ENCODE measurements at places on chromosomes 7 and 10.

- DNase-seq: no peak
Measured at GRCh38 chr7:20228654-20229053, 11.5 kb upstream of the MACC1 start.

- no peak for DNase-seq
Measured at GRCh38 chr10:85983051-85983450, 383.5 kb downstream of the GRID1 start.

GRCh38 chr7:102992938-102993717 lies 80.3 kb downstream of the LRRC17 start:
- DNase-seq: no peak

DNA sequence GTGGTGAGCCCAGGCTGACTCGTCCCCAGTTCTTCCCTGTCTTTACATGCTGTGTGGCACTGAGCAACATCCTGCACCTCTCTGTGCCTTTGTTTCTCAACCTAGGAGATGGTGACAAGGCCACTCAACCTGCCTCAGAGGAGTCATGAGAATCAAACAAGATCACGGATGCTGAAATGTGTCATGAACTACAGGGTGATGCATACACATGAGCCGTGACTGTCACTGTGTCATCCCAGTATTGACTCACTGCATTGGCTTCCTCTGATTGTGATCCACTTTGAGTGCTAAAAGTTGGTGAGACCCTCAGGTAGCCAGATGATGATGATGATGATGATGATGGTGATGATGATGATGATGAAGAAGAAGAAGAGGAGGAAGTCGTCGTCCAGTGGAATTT lies 11.5 kb downstream of the C10orf71 start:
- no peak for DNase-seq

DNA sequence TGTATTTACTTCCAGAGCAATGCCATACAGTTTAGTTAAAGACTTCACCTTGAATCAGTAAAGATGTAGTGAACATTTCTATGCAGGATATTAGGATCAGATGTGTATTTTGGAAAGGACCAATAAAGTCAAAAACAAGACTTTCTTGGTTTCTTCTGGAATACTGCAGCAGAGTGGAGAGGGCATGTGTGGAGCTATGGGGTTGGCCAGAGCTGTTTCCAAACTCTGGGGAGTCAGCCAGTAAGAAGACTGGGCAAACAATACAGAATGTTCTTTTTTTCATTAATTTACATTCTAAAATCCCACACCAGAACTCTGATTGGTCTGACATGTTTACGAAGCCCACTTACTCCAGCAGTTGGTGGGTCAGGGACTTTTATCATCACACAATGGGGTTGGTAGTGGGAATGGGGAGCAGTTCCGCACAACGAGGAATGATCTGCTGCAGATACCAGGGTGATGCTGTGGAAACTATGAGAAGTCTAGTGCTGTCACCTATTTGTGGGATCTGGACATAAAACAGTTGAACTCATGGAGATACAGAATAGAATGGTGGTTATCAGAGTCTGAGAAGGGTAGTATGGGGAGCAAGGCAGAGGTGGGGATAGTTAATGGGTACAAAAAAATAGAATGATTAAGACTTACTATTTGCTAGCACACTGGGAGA lies 267.7 kb downstream of the MALRD1 start:
- DNase-seq: no peak

DNA sequence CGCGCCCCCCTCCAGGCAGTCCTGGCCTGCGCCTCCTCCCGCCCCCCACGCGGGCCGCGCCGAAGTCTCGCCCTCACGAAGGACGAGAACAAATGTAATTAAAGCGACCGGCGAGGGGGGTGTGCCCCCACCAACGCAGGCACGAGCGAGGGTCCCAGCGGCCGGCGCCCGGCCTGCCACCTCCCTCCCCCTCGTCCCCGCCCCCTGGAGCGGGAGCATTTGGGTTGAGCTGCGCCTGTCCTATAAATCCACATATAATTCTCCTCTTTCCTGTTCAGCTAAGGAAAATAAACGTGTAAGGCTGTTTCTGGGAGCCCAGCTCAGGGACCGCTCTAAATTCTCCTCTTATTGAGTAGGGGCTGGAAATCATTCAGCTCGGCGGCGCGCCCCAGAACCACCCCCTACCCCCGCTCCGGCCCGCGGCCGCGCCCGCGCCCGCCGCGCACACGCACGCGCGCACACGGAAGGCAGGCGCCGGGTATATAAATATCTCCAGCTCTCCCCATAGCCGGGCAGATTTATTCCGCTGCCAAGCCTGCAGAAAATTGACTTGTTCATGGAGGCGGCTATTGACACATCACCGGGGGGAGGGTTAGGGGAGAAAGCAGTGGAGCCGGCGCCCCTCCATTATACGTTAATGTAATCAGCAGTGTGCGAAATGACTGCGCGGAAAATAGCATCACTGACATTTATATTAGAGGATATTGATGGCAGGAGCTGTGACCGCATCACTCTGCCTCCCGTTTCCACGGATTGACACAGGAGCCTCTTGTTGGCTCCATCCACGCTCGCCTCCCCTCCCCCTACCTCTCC lies 61.6 kb upstream of the BTRC start:
- no peak for DNase-seq

DNA sequence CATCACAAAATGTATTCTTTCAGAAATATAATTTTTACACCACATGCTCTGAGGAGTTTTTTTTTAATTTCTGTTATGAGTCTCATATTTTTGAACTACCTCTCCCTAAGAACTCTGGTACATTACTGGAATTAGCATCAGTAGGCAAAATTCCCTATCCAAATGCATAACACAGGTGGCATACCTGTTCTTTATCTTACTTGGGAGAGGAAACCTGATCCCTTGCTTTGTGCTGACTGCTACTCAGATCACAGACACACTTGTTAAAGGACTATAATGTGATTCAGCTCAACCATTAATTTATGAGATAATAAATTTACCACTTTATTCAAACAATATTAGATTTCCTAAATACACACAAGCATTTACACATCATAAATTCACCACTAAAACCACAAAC lies 617.2 kb downstream of the GRM8 start:
- no peak for DNase-seq

DNA sequence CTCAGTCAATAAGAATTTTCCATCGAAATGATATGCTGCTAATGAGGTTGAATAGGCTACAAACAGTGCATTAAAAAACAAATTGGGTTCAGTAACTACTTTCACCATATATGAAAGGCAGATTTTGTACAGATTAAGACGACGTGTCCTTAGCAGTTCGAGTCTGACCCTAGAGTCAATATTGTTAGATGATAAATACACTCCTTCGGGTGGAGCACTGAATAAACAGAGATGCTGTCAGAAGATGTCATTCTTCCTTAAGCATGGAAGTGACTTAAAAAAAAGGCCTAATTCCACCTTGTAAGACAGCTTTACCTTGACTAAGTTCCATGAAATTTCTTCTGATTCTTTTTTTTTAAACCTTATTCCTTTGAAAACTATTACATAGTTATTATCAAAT lies 5.8 kb upstream of the AGR2 start:
- no peak for DNase-seq

DNA sequence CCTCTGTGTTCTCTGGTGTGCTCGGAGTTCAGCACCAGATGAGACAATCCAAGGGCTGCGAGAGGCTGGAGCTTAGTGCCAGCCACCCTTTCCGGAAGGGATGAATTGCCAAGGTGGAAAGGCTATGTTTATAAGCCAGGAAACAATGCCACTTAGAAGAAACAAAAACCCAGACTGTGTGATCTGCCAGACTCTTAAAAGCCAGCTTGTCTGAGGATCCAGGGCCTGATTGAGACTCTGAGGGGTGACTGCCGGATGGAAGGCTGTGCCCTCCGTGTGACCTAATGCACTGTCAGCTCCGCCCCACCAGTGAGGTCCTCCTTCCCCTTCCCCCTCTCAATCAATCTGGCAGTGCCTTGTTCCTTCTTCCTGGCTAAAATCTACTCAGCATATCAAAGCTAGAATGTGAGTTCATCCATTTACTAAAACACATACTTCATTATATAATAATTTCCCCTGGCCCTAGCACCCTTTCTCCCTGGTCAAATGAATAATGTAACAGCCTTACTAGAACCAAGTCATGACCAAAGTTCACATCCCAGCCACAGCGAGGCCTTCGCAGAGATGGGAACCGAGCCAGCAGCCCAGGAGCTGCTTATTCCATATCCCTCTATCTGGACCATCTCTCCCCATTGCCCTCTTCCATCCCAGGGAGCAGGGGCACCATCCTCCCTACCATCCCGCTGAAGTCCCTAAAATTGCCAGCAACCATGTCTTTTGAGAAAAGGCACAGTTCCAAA lies 25.5 kb downstream of the FAM107B start:
- DNase-seq: no peak

DNA sequence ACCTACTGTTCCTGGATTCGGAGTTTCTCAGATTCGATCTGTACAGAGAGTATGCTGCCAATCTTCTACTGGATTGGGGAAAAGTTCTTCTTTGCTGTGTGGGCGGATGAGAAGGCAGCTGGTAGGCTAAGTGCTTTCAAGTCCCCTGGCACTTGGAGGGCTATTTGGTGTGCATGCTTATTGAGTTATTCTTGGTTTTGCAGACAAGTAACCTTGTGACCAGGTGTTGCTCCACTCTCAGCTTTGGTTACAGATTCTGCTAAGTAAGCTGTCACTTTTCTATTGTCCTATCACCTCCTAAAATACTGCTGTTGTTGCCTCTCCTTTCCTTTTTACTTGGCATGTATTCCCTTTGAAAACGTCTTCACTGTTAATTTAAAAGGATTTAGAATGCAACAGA lies 1375.1 kb upstream of the LRRTM3 start:
- DNase-seq: no peak

DNA sequence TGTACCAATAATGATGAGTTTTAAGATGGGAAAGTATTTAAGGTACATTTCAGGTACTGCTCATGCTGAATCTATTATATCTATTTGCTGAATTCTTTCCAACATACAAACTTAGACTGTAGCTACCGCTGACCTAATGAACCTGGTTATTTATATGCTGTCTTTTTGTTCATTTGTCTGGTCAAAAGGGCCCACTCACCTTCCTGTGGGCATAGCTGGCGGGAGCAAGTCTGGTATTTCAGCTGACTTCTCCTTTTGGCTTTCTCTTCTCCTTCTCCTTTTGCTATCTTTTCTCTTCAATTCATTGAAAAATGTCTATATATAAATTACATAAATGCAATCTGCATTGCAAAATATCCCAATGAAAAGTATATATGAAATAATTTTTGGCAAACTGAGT lies 9.5 kb downstream of the PLXDC2 start:
- DNase-seq: no peak

GRCh38 chr7:87933953-87934698 lies at the start of gene ADAM22:
Gene ADAM22, plus strand, starts transcription at chr7:87934251. Its CDS starts 215 bp downstream, at chr7:87934466.
- peak; percentile 63 for DNase-seq

- DNase-seq: no peak
Measured at GRCh38 chr7:92052684-92053083, 81.6 kb downstream of the CYP51A1 start.

- DNase-seq: no peak
Measured at GRCh38 chr10:17453373-17454091, 863 bp downstream of the ST8SIA6 start.

GRCh38 chr7:92360387-92360786 lies 86.9 kb upstream of the GATAD1 start:
- DNase-seq: no peak

- no peak for DNase-seq
Measured at GRCh38 chr10:28681291-28681763, 4.0 kb downstream of the BAMBI start.

DNA sequence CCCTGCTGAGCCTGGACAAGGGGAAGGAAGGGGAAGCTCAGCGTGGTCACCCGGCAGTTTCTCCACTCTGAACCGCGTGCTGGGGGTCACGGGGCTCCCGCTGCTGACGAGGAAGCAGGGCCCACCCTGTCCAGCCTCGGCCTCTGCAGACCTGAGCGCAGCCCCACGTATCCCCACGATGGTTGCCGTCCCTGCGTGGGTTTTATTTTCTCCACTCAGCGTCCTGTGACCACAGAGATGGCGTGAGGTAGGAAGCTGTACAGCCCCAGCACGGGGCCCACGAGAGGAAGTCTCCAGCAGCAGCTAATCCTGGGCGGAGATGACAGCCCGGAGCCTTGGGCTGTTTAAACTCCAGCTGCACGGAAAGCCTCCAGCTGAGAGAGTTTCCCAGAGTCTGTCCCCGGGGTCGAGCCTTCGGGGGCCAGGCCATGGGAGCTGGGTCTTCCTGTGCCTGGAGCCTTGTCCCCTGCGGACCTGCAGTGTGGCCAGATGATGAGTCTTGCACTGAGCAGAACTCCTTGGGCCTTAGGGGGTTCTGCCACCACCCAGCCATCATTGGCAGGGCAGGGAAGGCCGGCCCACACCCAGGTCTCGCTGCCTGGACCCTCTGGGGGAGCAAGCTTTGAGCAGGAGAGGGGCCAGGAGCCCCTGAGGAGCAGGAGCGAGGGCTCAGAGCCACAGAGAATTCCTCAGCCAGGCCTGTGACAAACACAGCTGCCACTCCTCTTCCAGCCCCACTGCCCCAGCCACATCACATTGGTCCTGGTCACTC lies 72.8 kb upstream of the FAM20C start:
- DNase-seq: no peak

- no peak for DNase-seq
Measured at GRCh38 chr10:89524279-89524678, 11.1 kb downstream of the SLC16A12 start.

GRCh38 chr10:17085011-17085725 lies 44.4 kb downstream of the CUBN start:
- no peak for DNase-seq

GRCh38 chr7:33814400-33814799 lies 90.9 kb upstream of the BMPER start:
- DNase-seq: no peak

DNA sequence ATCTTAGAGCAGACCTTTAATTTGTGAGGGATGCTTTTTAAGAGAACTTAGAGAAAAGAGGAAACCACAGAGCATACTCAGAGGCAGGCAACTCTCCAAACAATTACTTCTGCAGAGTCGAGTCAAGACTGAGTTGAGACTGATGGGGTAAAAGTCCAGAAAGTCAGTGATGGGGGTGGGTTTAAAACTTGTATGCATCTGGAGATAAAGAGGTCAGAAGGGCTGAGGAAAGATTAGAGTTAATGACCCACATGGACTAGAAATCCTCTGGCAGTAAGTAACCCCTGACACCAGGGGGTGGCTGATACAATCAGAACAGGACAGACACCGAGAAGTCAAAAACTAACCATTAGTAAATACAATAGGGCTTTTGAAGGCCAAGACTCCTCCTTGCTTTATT lies 42.4 kb upstream of the SEPTIN7 start:
- DNase-seq: no peak

- no peak for DNase-seq
Measured at GRCh38 chr10:25683344-25683743, 250.7 kb upstream of the MYO3A start.

GRCh38 chr7:106069471-106070200 lies 42.5 kb downstream of the SYPL1 start:
- no peak for DNase-seq

GRCh38 chr10:86518781-86519180 lies 2.8 kb downstream of the WAPL start:
- no peak for DNase-seq

GRCh38 chr10:76268954-76269353 lies 837.5 kb downstream of the LRMDA start:
- DNase-seq: no peak

DNA sequence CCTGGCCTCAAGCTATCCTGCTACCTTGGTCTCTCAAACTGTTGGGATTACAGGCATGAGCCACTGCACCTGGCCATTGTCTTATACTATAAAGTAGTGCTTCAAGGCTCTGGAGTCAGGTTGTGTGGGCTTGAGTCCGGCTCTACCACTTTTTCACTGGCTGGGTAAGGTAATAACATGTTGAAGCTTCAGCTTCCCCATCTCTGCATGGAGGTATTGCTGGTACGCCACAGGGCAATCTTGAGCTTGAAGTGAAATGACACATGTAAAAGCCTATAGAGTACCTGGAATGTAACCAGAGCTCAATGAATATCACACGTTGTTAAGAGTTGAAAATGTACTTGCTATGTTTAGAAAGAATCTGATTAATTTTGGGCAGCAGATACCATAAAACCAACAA lies 120.8 kb downstream of the POU6F2 start:
- DNase-seq: no peak
